Activated naive CD4-positive, alpha-beta T cell treated with anti-CD3 and anti-CD28 coated beads, Interleukin-2, amount 10 ng/mL, durations not matched to agents 7 days and 5 days (primary cell): ENCODE measurements at places on chromosomes 4 and X.

GRCh38 chrX:122790376-122791095, 393.5 kb upstream of the GRIA3 start:
- no peak for DNase-seq

DNA sequence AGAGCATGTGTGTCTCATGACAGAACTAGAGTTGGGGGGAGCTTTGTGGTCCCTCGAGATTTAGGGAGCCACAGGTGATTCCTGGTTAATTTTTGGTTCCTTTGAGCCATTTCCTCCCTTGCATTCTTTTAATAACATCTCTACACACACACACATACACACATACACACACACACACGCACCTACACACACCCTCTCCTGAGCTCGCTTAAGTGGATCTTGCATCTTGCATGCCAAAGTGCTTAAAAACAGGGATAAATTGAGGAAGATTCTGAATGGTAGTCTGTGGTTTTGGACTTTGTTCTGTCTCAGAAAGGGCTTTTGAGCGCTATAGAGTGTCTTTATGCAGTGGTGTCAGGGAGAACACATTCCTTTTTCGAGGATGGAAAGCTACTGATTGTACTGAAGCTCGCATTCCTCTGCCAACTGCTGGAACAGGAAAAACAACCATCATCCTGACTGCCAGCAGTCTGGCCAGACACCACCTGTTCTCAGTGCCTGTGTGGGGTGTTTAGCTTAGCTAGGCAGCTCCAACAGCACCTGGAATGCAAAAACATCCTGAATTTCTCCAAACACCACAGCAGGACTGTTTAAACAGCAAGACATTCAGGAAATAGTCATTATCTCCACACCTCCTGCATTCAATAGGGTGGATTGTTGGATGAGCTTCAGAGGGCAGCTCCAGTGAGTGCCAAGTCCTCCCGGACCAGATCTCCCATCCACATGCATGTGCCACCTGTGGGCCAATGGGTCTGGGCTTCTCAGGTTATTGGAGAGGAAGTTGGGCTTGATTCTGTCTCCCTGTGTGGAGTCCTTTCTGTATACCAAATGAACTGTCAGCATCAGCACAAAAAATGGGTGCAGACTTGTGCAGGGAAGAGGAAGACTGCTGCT, 21.9 kb upstream of the IGFBP7 start:
- DNase-seq, result no peak

DNA sequence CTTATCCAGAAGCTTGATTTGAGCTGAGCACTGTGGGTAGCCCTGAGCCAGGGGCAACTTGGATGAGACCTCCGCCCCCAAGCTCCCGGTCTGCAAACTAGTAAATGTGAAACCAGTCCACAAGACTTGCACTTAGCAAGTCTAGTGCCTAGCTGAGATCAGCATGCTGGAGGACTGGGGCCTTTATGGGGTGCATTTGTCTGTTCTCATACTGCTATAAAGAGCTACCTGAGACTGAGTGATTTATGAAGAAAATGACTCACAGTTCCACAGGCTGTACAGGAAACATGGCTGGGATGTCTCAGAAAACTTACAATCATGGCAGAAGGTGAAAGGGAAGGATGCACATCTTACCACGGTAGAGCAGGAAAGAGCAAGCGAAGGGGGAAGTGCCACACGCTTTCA, 42.1 kb upstream of the HOPX start:
- no peak for DNase-seq

- no peak for DNase-seq
These were observed 24.2 kb upstream of the EXOC1L start for GRCh38 chr4:55795341-55795740.

DNA sequence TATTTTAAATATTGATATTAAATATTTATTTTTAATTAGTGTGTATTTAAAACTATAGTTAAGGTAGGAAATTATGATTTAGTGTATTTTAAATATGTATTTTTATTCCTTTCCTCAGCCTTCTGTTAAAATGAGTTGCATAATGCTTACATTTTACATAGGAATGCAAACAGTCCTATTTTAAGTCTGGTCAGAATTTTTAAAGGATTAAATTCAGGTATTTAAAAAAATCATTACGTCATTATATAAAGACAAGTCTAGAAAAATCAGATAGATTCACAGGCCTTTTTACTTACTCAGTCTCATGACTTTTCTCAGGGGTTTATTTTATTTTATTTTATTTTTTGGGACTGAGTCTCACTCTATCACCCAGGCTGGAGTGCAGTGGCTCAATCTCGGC, 50.4 kb upstream of the RPA4 start:
- no peak for DNase-seq
